A172 (cell line): ENCODE measurements at places on chromosomes 5 and 9.

- no peak for DNase-seq
These were observed 5.5 kb downstream of the DNAJB5 start for GRCh38 chr9:34994900-34995669.

DNA sequence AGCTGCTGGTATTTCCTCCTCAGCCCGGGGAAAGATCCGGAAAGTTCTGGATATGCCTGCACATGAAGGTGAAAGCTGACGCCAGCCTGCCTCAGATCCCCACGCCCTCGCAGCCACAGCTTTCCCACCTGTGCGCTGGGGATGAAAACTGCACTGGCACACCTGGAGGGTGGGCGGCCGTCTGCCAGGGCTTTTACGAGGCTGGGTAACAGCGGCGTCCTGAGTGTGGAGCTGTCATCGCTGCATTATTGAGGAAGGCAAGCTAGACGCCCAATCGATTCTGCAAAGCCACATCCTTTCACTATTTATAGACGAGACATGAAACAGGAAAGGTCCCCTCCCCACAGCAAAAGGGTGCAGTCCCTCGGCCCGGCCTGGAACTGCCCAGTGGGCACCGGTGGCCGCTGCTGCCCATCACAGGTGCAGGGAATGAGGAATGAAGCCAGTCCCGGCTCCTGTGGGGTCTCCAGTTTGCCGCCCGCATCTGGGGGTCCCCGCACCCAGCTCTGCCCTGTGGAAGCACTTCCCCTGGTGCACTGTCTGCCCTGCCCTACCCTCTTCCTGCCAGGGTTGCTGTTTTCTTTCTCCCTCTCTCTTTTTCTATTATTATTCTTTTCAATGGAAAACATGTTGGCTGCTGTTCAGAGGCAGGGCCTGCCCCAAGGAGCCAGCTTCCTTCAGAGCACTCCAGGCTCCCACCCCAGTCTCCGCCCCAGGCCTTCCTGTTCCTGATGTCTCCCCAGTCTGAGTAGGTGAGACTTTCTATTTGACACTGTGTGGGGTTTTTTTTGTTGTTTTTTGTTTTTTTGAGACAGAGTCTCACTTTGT is 7.0 kb downstream of the NOTCH1 start:
- no peak for DNase-seq

GRCh38 chr5:78234804-78235203 is 59.7 kb downstream of the AP3B1 start:
- DNase-seq, result no peak

- no peak for DNase-seq
These were observed 13.6 kb upstream of the SPARC start for GRCh38 chr5:151700296-151700695.

GRCh38 chr5:112634166-112634565 is 103.5 kb upstream of the APC start:
- DNase-seq, result no peak

GRCh38 chr9:81108821-81109220 is 580.5 kb downstream of the TLE1 start:
- DNase-seq, result peak; percentile 23

DNA sequence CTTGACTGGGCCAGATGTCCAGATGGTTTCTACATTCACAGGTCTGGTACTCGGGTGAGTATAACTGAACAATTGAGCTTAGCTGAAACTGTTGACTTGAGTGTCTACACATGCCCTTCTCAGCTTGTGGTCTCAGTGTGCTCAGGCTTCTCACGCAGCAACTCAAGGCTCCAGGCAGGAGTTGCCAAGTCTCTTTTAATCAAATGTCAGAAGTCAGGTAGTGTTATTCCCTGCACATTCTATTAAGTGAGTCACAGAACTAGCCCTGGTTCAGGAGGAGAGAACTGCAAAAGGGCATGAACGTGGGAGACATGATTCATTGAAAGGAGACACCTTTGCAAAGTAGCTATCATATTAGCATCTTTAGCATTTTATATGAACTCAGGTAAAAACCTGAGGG is 199.3 kb upstream of the ACTBL2 start:
- DNase-seq, result no peak

- DNase-seq, result no peak
These were observed 8.5 kb downstream of the GOLPH3 start for GRCh38 chr5:32165597-32165996.

DNA sequence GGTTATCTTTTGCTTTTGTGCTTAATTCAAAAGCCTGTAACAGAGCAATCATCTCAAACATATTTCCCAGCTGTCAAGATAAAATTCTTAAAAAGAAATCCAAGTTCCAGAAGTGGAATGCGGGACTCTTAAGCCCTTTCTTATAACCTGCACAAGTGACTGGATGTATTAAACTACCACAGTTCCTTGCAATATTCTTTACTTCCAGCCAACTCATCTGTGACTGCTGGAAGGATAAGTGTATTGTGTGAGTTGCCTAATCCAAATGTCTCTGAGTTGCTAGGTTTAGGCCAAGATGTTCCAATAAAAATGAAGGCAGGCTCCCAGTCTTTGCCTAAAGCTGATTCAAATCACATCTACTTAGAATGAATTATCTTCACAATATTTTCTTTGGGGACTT is 159.2 kb upstream of the SLC24A2 start:
- DNase-seq, result no peak

DNA sequence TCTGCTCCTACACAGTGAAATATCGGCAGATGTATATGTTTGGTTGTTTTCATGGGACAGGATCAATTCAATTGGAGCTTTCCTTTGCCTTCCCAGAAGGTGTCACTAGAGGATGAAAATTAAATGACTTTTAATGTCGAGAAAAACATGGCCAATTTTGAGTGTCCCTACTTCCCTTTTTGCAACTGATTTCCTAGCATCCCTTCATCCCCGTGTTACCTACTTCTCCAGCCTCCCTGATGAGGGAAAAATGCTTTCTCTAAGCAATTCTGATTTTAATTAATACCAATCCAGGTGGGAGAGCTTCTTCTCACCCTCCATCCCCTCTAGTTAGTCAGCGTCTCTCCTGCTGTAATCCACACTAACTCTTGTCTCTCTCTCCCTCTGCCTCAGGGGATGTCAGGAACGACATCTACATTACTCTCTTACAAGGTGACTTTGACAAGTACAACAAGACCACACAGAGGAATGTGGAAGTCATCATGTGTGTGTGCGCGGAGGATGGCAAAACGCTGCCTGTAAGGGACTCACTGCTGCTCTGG is 64.9 kb downstream of the DOCK2 start:
- DNase-seq, result peak; percentile 61

- no peak for DNase-seq
These were observed 660.3 kb downstream of the ISL1 start for GRCh38 chr5:52043543-52043942.

DNA sequence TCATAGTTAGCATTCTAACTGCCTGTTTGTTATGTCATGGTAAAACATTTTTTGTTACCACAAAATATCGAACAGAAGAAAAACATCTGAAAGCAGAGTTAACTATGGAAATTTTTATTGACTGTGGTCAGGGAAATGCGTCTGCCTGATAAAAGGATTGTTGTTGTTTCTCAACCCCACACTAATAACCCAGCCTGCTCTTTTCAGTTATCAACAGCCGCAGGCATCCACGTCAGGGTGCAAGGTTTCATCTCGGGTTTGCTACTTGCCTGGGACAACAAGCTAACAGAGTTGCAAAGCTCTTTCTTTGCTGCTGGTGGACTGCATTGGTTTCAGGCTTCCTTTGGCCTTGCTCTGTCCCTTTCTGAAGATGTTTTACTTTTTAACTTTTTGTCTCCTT is 969.2 kb downstream of the CDH18 start:
- DNase-seq, result peak; percentile 6

- no peak for DNase-seq
These were observed 874.3 kb upstream of the DMAC1 start for GRCh38 chr9:8673830-8674229.
